Activated T-helper 17 cell treated with anti-CD3 and anti-CD28 coated beads, Interleukin-2, amount 50 U/mL, for 72 hours (primary cell): ENCODE measurements at places on chromosomes 6 and 20. TPM values are rescaled to one million over a fixed set of nuclear protein-coding genes. Genes with fewer than 3 reads are reported as not detected.
A peak's percentile ranks its signal among the peaks of the same experiment; 100 is the strongest.

DNA sequence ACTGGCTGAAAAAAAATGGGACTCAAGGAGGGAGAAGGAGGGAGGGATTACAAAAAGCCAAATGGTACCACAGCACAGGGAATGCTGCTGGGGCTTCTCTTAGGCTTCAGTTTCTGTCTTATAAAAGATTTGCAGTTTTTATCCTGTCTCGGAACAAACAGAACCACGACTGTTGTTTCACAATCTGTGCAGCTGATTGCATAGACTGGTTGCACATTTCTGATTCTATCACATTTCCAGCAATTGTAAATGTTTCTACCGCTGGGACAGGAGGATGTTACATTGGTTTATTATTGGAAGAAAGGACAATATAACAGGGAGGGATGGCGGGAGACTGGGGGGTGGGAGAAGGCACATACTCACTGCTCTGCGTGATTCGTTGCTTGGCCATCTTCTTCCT is 73.5 kb upstream of the ARID1B start:
- no peak for ATAC-seq

The ZSCAN23 gene
- 0.52 TPM for total RNA-seq

The SYTL3 gene
- total RNA-seq = 118 TPM

The MAFB gene
- total RNA-seq = not detected

The ADTRP gene
- 47.7 TPM for total RNA-seq

The RNF217 gene
- total RNA-seq = 1.7 TPM

DNA sequence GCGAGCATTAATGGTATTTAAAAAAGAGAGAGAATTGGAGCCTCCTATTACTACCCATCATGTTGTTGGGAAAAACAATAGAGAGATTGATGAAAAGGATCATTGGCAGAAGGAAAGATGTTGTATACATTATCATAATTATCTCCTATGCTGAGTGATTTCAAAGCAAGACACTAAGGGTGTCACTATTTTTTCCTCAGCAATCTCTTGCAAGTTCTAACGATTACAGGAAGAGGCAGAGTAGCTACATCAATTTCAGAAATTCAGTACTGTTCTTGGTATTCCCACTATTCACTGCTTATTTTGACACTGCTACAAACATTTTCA is 891.2 kb downstream of the C6orf118 start:
- no peak for ATAC-seq

The MAP3K5 gene
- 13.8 TPM for total RNA-seq

DNA sequence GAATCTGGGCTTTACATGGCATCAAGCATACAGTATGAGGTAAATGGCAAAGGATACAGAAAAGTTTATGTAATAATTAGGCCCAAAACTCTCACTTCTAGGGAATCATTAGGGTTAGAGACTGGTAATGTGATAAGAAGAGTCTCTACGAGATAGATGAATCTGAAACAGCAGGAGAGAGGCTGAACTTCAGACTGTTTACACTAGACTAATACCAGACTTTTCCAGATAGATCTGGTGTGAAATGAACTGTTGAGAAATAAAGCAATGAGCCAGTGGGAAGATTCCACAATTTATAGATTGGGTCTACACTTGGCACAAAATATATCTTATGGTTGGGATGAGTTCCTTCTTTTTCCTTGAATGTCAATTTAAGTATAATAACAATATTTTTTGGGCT is 134.3 kb downstream of the MAN1A1 start:
- ATAC-seq = no peak

The COL9A3 gene
- not detected for total RNA-seq

DNA sequence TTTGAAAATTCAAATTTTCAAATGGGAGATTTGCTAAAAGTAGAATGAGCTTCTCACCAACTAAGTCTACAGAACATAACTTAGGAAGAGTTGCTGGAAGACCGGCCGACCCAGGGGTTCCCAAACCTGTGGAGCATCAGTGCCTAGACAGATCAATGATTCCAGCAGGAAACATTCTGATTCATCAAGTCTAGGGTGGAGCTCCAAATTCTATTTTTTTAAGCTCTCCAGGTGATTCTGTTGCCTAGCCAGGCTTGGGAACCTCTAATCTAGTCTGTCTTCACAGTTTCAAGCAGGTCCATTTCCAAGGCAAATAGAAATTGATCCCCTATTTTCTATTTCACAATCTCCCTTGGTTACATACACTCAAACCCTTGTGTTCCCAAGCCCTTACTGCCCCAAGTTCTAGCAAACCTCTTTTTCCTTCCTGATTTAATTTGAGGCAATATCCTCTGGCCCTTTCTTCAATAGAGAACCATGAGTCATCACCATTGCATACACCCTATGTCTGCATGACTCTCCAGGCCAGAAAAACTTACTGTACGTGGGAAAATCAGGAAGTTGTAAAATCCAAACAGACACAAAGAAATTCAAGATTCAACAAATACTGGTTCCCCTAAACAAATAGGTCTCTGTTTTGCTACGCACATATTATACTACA is 8.9 kb downstream of the ATXN1 start:
- no peak for ATAC-seq

DNA sequence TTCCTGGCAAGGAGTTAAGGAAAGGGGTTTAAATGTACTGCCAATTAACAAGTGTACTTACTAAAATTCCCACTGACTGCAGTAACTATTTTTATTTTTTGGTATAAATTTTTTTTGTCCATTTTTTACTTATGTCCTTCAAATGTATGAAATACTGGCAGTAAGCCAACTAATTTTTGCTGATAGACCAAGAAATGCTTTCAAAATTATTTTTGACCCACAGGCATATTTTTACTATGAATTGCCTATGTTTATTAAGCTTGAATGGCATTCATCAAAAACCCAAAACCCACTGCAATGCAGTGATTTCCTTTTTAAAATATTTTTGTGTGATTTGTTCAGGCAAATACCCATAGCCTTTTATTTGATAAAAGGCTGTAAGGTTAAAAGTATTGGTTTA is 560.1 kb downstream of the UTRN start:
- ATAC-seq = no peak

GRCh38 chr6:72864236-72864635 is 242.4 kb downstream of the KCNQ5 start:
- ATAC-seq = no peak

The FAM110A gene
- total RNA-seq = 17.4 TPM

GRCh38 chr6:2221726-2222274 is 23.6 kb downstream of the GMDS start:
- ATAC-seq = peak; percentile 26

- ATAC-seq = no peak
Measured at GRCh38 chr20:1841554-1842140, 53.6 kb upstream of the SIRPA start.

The RGS17 gene
- not detected for total RNA-seq

DNA sequence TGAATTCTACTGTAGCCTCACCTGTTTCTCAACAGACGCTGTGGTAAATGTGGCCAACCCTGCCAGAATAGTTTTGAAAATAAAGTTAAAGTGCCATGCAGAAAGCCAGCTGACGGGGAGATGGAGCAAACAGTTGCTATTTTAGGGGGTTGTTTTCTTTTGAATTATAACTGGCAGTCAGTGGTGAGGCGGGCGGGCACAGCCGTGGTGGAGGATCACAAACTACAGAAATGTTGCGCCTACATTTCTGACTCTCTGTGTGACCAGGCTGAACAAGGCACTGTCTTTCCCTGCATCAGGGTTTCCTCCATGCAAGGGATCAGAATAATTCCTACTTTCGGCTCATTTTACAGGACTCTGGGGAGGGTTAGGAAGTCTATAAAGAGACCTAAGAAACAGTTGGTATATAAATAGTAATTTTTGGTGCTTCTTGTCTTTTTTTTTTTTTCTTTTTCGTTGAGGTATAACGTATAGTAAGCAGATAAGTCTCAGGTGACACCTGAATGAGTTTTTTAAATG is 17.2 kb downstream of the CHMP4B start:
- no peak for ATAC-seq

GRCh38 chr6:80245043-80245442 is 138.6 kb downstream of the BCKDHB start:
- no peak for ATAC-seq

DNA sequence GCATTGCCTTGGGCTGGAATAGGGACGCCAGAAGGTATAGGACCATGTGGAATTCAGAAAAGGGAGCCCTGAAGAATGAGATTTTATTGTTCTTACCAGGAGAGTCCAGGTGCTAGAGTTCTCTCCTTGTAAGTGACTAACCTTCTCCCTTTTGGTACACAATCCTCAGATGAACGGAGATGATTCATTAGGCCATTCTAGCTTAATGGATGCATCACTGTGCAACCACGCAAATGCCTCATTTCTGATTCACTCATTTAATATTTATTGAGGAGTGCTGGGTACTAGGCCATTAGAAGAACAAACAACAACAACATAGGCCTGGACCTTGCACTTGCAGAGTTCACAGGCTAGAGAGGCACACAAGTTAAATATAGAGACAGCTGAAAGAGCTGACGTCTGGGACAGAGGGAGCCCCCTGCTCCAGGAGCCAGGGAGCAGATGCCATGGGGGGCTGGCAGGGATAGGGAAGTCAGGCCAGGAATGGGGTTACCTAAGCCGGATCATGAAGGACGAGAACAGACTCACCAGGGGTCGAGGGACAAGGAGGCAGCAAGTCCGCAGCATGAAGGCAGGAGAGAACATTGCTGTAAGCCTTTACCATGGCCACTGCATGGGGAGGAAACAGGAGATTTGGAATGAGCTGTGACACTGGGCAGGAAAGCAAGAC is 179.5 kb upstream of the AKAP12 start:
- no peak for ATAC-seq

The TPD52L1 gene
- total RNA-seq = 1.1 TPM

DNA sequence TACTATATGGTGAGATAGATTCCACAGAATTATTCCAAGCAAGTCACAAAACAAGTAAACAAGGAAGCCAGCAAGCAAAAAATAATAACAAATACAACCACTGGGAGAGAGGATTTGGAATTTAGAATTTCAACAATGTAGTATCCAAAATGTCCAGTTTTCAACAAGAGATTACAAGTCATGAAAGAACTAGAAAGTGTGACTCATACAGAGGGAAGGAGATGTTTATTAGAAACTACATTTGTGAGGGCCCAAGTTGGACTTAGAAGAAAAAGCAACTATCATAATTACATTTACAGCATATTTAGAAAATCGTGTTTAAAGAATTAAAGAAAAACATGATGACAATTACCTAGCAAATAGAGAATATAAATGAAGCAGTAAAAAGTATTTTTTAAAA is 494.6 kb upstream of the ID4 start:
- ATAC-seq = no peak
